ENCODE measurements at places on chromosomes 7 and 10. TPM values are rescaled to one million over a fixed set of nuclear protein-coding genes. Genes with fewer than 3 reads are reported as not detected.

Gene PNLIPRP2
- not detected for polyA plus RNA-seq

Gene IFIT1
- polyA plus RNA-seq = 8.5 TPM

Gene LMOD2
- not detected for polyA plus RNA-seq

Gene CALU
- 20.8 TPM for polyA plus RNA-seq

Gene ADAM8
- polyA plus RNA-seq = 70.9 TPM

Gene NCF1
- 313 TPM for polyA plus RNA-seq

Gene PCLO
- polyA plus RNA-seq = not detected

Gene FZD8
- not detected for polyA plus RNA-seq

Gene KIAA1217
- polyA plus RNA-seq = not detected

Gene VWDE
- not detected for polyA plus RNA-seq

Gene CLRN3
- polyA plus RNA-seq = not detected

Gene CCL24
- polyA plus RNA-seq = not detected

Gene CYP3A7
- not detected for polyA plus RNA-seq

Gene CCDC172
- polyA plus RNA-seq = not detected

Gene NUTM2A
- polyA plus RNA-seq = not detected

Gene VIPR2
- not detected for polyA plus RNA-seq

Gene STEAP1
- polyA plus RNA-seq = not detected

Gene STOX1
- 0.24 TPM for polyA plus RNA-seq

Gene TMED4
- 59.9 TPM for polyA plus RNA-seq

Gene CYP3A4
- not detected for polyA plus RNA-seq

Gene ARMC10
- polyA plus RNA-seq = 33.2 TPM

Gene FOXP2
- polyA plus RNA-seq = not detected

Gene SPDYE11
- polyA plus RNA-seq = 0.19 TPM

Gene XRCC2
- polyA plus RNA-seq = 0.43 TPM

Gene ASIC3
- polyA plus RNA-seq = not detected

Gene LRRD1
- polyA plus RNA-seq = not detected

Gene AOC1
- 0.11 TPM for polyA plus RNA-seq

Gene EPDR1
- 0.63 TPM for polyA plus RNA-seq

Gene DUSP5
- 3.7 TPM for polyA plus RNA-seq

Gene TMEM243
- polyA plus RNA-seq = 125 TPM

Gene ACSL5
- polyA plus RNA-seq = 52.3 TPM

Gene FLNC
- not detected for polyA plus RNA-seq

Measured in IgD-negative memory B cell (primary cell).